ENCODE measurements at places on chromosomes 5 and 9.

DNA sequence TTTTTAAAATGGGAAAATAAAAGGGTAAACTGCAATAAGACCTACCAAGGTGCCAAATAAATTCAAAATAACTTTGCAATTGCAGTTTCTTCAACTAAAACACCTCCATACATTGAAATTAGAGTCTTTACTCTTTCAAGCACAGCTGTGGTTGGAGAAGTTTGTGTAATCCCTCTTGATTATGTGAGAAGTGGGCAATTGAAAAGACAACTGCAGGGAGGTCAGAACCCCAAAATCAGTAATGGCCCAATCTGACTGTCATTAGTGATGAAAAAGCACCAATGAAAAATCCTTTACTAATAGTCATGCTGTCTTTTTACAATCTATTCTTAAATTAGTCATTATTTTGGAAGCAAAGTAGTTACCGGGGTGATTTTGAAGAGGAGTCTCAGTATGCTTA is 116.7 kb upstream of the RGMB start:
- DNase-seq: no peak

DNA sequence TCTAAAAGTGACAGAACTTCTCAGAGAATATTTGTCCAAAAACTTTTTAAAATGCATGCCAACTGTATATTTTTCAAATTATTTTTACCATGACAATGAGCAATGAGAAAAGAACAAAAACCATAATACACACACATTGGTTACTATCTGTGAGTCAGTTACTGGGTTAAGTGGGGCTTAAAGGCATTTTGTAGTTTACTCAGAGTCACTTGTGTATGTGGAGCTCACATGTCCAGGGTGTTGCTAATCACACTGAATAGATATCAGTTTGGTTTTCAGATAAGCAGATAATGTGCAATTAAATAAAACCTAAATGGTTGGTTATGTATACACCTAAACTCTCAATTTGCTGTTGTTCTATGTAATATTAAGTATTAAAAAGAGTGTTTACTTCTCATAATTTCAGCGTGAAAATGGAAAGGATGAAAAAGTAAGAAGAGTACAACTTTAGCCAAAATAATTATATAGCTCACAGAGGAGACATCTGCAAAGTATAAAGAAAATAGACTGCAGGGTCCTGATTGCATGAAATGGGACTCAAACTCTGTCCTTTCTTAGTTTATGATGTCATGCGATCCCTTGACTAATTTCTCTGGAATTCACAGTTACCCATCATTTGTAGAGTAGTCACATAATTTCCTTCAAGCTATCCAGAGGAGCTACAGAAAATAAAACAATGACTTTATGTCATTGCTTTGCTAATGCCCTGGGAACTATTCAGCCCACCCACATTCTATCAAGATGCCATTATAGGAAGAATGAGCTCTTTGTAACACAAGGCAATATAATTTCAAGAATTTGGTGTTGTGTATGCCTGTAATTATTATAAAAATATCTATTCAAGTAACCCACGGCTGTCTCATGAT is 388.0 kb upstream of the ZNF608 start:
- DNase-seq: peak; percentile 31

DNA sequence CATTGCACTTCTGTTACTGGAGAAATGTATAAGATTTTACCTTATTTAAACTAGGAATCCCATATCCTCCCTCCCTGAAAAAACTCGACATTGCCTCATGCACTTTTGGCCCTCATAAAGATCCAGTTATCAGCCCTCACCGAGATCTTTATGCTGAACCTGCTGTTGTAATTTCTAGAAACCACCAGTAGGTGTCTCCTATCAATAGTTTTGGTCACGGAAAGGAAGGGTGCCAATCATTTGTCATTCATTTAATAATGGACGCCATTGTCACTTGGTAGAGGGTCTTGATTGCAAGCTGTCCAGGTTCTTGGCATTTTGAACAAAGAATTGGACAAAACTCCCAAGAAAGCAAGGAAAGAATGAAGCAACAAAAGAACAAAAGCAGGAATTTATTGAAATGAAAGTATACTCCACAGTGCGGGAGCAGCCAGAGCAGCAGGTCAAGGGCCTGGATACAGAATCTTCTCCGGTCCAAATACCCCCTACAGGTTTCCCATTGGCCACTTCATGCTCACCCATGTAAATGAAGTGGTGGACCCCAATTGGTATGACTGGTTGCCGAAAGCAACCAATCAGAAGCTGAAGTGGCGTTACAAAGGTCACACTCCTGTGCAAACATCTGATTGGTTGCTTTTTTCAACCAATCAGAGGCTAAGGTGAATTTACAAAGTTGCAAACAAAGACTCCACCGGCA is 524.3 kb downstream of the PSAT1 start:
- peak; percentile 39 for DNase-seq

- DNase-seq: peak; percentile 16
Observed at GRCh38 chr5:116144103-116144502, 59.3 kb downstream of the COMMD10 start.

- no peak for DNase-seq
Observed at GRCh38 chr5:55732585-55732984, 5.3 kb upstream of the DDX4 start.

GRCh38 chr5:150398722-150399523 is 13.8 kb downstream of the CD74 start:
- no peak for DNase-seq

GRCh38 chr9:106596984-106597383 is 266.0 kb upstream of the ZNF462 start:
- DNase-seq: no peak

DNA sequence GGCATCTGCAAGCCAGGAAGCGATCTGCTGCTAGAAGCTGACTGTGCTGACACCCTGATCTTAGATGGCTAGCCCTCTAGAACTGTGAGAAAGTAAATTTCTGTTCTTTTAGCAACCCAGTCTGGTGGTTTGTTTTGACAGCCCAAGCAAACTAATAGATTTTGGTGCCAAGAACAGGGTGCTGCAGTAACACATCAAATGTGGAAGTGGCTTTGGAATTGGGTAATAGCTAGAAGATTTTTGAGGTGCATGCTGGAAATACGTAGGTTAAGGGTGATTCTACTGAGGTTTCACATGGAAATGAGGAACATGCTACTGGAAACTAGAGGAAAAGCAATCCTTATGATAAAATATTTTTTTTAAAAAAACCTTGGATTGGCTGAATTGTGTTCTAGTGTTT is 153.5 kb upstream of the SH3GL2 start:
- no peak for DNase-seq

GRCh38 chr9:112933696-112934095 is 43.0 kb upstream of the SLC46A2 start:
- no peak for DNase-seq

DNA sequence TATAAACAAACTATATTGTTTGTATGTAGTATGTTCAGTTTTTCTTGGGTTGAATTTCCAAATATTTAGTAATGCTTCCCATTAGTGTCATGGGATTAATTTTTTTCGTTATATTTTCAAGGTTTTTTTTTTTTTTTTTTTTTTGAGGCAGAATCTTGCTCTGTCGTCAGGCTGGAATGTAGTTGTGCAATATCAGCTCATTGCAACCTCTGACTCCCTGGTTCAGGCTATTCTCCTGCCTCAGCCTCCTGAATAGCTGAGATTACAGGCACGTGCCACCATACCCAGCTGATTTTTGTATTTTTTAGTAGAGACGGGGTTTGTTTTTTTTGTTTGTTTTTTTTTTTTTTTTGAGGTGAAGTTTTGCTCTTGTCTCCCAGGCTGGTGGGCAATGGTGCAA is 10.6 kb downstream of the DDX46 start:
- DNase-seq: no peak

DNA sequence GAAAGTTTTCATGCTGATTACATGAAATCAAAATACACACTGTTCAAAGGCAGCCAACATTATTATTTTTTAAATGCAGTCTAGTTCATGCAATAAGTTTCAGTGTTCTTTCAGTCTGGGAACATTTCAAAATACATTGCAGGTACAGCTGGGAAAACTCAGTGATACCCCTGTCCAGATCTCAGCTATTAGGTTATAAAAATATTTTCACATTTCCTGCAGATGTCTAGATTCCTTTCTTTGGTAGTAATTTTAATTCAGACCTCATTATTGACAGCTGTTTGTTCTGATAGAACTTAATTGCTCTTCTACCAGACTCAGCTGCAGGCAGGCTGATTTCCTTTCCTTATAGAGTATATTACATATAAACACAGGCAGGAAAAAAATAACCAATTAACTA is 556.8 kb upstream of the DMAC1 start:
- no peak for DNase-seq

DNA sequence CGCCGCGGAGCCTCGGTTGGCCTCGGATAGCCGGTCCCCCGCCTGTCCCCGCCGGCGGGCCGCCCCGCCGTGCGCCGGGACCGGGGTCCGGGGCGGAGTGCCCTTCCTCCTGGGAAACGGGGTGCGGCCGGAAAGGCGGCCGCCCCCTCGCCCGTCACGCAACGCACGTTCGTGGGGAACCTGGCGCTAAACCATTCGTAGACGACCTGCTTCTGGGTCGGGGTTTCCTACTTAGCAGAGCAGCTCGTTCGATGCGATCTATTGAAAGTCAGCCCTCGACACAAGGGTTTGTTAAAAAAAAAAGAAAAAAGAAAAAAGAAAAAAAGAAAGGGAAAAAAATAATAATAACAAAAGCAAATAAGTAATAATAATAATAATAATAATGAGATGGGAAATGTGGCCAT is 112.8 kb downstream of the GCNT1 start:
- DNase-seq: no peak

- DNase-seq: no peak
Observed at GRCh38 chr5:153793699-153794098, 245.0 kb downstream of the FAM114A2 start.

DNA sequence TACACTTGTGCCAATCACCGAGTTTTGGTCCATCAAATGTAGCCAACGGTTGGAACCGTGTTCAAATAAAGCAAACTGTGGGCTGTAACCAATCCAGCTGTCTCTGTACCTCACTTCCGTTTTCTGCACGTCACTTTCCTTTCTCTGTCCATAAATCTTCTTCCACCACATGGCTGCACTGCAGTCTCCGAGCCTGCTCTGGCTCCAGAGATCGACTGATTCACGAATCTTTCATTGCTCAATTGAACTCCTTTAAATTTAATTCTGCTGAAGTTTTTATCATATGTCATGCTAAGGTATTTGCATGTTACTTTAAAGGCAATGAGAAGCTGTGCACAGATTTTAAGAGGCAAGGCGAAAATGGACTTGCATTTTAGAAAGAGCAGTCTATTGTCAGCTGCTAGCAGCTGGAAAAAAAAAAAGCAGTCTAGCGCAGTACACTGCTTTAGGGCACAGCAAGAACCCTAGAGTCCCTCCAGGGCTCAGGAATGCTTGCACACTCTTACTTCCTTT is 13.2 kb downstream of the TTC39B start:
- DNase-seq: no peak

DNA sequence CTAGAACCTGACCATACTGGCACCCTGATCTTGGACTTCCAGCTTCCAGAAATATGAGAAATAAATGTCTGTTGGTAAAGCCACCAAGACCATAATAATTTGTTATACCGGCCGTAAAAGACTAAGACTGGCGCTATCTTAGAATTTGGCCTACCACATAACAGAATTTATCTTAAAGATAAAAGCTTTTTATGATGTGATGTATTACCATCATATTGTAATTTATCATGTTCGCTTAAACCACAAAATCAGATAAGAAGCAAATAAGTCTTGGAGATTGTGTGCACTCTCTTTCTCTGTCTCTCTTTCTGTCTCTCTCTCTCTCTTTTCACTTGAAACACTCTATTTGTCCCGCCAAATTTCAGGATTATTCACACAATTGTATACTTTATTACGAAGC is 35.6 kb downstream of the FST start:
- DNase-seq: no peak

DNA sequence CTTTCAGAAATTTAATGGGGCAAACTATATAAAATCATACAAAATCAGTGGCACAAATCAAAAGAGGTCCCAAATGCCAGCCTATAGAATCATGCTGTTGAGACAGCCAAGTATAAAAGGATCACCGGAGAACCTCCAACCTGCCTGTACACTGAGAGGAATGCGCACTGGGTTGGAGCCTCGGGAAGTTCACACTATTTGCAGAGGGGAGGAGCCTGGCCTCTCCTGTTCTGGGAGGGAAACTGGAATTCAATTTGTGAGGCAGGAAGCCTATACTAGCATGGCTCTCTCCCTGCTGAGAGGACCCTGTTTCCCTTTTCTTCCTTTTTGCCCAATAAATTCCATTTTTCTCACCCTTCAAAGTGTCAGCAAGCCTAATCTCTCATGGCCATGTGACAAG is 406.0 kb downstream of the HINT1 start:
- DNase-seq: no peak

GRCh38 chr5:141508440-141508797 is 19.5 kb downstream of the PCDHGC5 start:
- no peak for DNase-seq

- no peak for DNase-seq
Observed at GRCh38 chr9:7973123-7973522, 173.5 kb upstream of the DMAC1 start.

DNA sequence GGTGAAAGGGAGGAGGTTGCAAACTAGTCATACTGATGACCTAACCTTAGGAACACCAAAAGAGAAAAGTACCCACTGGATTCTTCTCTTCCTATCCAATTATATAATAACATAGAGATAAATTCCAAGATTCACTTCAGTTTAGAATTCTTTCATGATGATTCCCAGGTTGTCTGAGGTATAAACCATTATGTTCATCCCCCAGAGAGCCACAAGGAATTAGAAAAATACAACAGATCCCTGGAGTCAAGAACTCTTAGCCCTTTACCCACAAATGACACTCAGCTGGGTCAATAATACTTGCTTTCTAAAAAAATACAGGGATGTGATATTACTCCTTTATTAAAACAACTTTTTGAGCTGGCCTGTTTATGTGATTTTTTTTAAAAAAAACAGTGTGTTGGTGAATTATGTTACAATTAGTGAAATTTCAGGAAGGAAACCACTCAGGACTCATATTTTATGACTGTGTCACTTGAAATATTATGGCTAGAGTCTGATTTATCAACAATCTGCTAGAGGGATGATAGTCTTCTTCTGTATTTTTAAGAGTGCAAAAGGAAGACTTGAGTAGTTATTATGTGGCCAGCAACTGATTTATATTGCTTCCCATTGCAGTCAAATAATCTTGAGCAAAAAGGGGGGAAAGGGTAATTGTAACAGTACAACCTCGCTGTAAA is 338.2 kb downstream of the NFIB start:
- no peak for DNase-seq

GRCh38 chr5:139640421-139641115 is 7.6 kb upstream of the CXXC5 start:
- peak; percentile 15 for DNase-seq

- no peak for DNase-seq
Observed at GRCh38 chr5:26415987-26416779, 622.2 kb downstream of the CDH9 start.

GRCh38 chr9:126229501-126229900 is 97.1 kb upstream of the MVB12B start:
- no peak for DNase-seq

DNA sequence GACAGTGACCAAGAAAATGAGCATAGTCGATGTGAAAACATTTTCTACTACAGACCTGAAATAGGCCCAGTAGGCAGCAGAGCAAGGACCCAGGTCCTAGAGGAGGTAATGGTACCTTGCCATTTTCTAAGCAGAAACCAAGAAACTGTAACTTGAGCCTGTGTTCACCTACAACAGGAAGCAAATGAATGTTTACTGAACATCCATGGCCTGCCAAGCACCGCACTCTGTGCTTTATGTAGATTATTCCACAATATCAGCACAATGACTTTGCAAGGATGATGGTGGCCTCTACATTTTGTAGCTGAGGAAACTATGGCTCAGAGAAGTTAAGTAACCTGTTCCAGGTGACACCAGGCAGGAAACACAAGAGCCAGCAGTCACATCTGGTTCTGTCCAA is 215.3 kb downstream of the SPOCK1 start:
- no peak for DNase-seq

GRCh38 chr5:79851391-79851863 is 139.6 kb downstream of the MTX3 start:
- no peak for DNase-seq

Measured in AG08396 (cell line).